Activated T-helper 1 cell treated with anti-CD3 and anti-CD28 coated beads, Interleukin-2, amount 50 U/mL, for 16 hours (primary cell): ENCODE measurements at places on chromosomes 4 and X.

DNA sequence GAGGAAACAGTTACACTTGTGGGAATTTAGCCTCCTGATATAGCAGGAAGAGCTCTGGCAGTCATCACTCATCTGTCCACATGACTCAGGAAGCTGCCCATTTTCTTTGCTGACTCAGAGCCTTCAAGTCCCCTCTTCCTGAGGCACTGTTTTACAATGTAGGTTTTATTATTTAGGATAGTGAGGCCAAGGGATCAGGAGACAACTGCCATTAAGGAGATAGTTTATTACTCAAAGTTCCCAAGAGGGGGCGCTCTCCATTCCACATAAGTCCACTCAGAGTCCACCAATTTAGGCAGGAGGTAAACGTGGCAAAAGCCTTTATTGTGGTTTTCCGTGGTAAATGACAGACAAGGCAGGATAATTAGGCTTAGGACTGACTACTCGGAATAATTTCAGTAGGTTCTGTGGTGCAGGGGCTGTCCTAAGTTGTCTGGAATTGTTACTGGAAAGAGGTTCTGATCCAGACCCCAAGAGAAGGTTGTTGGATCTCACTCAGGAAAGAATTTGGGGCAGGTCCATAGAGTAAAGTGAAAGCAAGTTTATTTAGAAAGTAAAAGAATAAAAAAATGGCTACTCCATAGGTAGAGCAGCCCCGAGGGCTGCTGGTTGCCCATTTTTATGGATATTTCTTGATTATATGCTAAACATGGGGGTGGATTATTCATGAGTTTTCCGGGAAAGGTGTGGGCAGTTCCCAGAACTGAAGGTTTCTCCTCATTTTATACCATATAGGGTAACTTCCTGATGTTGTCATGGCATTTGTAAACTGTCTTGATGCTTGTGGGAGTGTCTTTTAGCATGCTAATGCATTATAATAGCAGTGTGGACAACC lies 96.0 kb upstream of the RAB40AL start:
- no peak for DNase-seq

DNA sequence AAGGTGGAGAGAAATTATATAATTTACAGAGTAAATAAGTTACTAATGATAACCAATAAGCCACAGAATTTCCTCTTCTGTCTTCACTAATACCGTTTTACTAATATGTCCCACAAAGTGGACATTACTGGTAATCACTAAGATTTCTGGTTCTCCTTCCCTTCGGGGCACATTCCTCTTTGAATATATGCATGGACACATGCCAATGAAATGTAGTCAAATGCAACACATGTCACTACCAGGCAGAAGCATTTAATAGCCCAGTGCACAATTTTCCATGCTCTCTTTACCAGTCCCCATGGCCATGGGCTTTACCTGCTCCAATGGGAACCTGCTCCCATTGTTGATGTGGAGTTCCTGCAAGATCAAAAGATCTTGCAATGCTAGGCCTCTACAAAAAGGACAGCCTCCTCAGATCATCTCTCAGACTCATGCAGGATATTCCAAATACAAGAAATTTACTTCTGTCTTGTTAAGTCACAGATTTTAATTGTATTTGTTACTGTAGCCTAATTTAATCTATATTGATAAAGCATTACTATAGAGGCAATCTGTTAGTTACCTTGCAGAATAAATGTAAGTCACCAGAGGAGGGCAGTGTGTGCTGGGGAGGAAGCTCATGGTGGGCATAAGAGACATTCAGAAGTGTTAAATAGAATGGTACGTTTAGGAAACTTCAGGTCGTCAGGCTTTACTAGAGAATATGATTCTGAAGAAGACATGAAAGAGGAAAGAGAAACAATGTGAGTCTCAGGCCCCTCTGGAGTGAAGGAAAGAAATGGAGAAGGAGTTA lies 37.1 kb upstream of the INPP4B start:
- no peak for DNase-seq

DNA sequence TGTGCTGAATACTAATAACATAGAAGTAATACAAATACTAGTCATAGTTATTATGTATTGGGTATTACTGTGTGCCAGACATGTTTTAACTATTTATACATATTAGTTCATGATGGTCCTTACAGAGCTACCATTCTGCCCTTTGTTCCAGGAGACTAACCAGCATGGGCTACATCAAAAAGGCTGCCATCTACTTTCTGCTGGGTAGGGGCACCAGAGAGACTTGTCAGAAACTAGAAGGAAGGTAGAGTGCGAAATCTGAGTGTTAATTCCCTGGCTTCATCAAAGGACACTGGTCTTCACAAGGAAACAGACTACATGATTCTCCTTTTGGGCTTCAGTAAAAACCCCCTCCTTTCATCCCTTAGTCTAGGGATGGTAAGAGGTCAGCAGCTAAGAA lies 347.8 kb downstream of the GBA3 start:
- DNase-seq: no peak

GRCh38 chrX:16953606-16954211 lies 7.3 kb downstream of the REPS2 start:
- DNase-seq: no peak

DNA sequence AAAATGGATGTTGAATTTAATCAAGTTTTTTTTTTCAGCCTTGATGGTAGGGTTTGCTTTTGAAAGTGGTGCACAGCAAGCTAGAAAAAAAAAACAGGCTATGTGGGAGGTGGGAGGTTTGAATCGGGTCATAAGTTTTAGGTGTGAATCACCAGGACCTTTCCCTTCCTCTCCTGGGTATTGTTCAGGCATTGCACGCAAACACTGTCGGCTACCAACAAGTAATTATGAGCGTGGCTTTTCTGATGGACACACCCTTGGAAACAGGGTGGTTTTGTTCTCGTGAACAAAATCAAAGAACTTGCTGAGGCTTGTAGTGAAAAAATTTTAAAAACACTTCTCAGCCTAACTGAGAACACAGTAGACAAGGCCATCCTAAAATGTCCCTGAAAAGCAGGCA lies 18.1 kb downstream of the PIR start:
- DNase-seq: no peak

DNA sequence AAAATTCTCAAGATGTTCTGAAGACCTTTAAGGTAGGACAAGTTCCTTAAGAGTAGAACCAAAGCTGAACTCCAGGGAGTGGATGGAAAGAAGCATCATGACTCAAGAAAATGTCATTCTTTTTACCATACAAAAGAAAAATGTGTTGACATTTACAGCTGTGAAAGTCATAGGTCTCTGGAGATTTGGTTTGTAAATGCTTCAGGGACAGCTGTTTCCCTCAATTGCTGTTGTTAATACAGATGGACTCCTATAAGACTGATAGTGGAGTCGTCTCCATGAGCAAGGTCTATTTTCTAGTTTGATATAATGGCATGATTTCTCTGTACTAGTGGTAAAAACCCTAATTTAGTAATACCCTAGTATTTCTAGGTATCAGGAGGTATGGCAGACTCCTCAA lies 101.7 kb downstream of the PHOX2B start:
- no peak for DNase-seq

DNA sequence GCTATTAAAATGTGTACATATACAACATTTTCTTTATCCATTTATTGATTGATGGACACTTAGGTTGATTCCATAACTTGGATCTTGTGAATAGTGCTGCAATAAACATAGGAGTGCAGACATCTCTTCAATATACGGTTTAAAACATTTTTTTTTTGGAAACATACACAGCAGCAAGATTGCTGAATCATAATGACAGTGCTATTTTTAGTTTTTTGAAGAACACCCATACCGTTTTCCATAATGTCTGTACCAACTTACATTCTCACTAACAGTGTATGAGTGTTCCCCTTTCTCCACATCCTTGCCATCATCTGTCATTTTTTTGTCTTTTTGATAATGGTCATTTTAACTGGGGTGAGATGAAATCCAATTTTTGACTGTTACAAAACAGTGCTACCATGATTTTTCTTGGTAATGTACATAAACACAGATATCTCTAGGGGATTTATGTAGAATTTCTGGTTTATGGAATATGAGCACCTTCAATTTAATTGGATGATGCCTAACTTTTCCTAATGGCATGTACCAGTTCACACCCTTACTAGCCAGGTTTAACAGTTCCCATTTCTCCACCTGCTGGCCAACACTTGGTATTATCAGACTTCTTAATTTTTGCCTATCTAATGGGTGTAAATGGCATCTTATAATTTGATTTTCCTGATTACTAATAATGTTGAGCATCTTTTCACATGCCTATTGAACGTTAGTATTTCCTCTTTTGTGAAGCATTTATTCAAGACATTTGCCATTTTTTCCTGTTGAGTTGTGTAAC lies 21.0 kb upstream of the TMSB15B start:
- DNase-seq: no peak

GRCh38 chrX:72652082-72652481 lies 62.0 kb downstream of the PHKA1 start:
- DNase-seq: no peak

- no peak for DNase-seq
These were observed 654 bp upstream of the DDIT4L start for GRCh38 chr4:100190643-100191600.
